ENCODE measurements at places on chromosomes 13 and 19. TPM values are rescaled to one million over a fixed set of nuclear protein-coding genes. Genes with fewer than 3 reads are reported as not detected.

C19orf38 gene
- 0.79 TPM for total RNA-seq

JSRP1 gene
- not detected for total RNA-seq

ZAR1L gene
- total RNA-seq, result not detected

NCR1 gene
- 3.3 TPM for total RNA-seq

MYH14 gene
- 0.79 TPM for total RNA-seq

ANGPTL8 gene
- total RNA-seq, result not detected

CGB2 gene
- not detected for total RNA-seq

CELF5 gene
- 1.9 TPM for total RNA-seq

SMAD9 gene
- not detected for total RNA-seq

PCDH20 gene
- total RNA-seq, result not detected

JAK3 gene
- total RNA-seq, result 224 TPM

ANKRD24 gene
- total RNA-seq, result 0.91 TPM

GRCh38 chr13:111846391-111847159, 220.4 kb upstream of the SOX1 start:
- DNase-seq, result no peak

GRCh38 chr13:94328381-94329041, 151.0 kb downstream of the DCT start:
- no peak for DNase-seq

- no peak for DNase-seq
These were observed at the start of gene DIRAS1 for GRCh38 chr19:2720777-2721569. TSS of gene DIRAS1 (minus strand) at chr19:2721372. CDS start at chr19:2717806, 3,566 bp downstream.

GRCh38 chr13:43203781-43204180, 180.4 kb downstream of the DNAJC15 start:
- no peak for DNase-seq

DNA sequence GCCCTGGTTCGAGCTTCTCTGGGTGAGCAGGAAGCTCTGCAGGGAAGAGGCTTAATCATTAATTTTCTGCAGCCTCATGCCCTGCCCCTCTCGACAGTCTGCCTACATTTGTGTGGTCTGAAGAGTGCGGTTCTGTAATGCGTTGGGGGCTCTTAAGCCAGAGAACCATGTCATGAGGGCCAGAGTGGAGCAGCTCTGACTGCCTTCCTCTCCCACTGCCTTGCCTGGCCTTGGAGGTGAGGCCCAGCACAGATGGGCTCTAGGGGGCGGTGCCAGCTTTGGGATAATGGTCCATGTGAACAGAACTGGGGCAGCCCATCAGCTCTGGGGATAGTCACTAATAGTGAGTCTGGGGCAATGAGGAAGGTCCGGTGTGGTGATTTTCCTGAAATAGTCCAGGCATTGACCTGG, 5.7 kb downstream of the FGF9 start:
- no peak for DNase-seq

- no peak for DNase-seq
These were observed 35.2 kb downstream of the C13orf46 start for GRCh38 chr13:113938716-113939115.

DNA sequence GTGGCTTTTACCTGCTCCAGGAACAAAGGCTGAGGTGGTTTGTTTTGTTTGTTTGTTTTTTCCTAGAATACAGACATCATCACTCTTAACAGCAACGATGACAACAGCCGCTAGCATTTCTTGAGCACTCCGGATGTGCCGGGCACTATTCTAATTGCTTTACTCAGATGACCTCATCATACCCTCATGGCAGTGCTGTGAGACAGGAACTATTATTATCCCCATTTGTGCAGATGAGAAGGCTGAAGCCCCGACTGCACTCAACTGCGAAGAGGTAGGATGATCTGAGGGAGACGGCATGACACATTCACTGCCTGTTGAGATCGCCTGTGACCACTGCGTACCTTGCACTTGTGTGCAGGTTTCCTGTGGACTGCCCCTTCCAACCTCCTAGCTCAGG, 66.5 kb downstream of the CCDC70 start:
- DNase-seq, result no peak

- DNase-seq, result no peak
These were observed 42.7 kb upstream of the ABCC4 start for GRCh38 chr13:95343944-95344343.

- DNase-seq, result no peak
These were observed 112.5 kb upstream of the SLC7A1 start for GRCh38 chr13:29707876-29708543.

GRCh38 chr19:29804493-29804892, 7.3 kb upstream of the CCNE1 start:
- no peak for DNase-seq

DNA sequence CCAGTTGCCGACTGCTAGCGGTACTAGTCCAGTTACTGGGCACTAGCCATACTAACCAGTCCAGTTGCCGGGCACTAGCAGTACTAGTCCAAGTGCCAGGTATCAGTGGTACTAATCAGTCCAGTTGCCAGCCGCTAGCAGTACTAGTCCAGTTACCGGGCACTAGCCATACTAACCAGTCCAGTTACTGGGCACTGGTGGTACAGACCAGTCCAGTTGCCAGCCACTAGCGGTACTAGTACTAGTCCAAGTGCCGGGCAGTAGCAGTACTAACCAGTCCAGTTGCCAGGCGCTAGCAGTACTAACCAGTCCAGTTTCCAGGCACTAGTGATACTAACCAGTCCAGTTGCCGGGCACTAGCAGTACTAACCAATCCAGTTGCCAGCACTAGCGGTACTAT, 124.1 kb upstream of the MCF2L start:
- DNase-seq, result no peak

All from T-cell (primary cell).